ENCODE measurements at places on chromosomes 7 and 10.

DNA sequence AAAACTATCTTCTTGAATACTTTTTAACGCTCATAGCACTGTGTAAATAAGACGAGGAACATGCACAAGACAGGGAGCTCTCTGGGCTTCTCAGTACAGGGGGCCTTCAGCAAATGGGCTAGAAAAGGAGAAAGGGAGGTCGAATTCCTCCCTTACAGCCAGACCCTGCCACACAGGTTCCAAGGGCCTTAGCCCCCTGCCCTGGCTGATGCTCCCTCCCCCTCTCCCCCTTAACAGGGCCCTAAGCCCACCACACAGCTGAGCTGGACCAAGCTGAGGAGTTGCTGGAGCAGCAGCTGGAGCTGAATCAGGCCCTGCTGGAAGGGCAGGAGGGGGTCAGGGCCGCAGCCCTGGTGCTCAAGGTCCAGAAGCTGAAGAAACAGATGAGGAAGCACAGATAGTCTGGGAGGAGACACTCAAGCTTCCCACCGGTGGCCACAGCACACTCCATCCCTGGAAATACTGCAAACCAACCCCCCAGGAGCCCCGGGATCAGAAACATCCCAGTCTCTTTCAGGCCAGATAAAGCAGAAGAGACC lies 153.9 kb downstream of the SNX13 start:
- DNase-seq = no peak

DNA sequence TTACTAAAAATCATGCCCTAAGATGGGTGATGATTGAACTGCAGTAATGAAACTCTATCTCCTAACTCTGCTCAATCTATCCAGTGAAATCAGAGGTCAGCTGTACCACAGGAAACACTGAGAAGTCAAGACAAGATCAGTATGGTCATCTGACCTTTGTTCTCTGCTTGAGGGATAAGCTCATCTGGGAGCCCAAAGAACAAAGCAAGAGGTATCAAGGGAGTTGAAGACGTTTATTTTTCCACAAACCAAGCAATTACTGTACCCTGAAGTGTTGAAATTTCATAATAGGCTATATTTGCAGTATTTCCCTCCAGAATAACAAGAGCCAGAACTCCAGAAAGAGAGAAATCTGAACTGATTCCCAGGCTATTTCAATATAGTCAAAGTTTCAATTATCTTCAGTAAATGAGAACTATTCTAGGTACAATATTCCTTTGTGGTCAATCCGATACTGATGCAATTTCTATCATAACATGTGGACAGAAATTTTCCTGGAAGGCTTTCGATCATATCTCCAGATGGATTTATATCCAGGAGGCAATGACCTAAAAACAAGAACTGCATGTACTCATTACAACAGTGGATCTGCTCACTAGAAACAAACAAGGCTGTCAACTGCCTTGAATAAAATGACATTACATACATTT lies 345.3 kb downstream of the TNS3 start:
- DNase-seq = no peak

DNA sequence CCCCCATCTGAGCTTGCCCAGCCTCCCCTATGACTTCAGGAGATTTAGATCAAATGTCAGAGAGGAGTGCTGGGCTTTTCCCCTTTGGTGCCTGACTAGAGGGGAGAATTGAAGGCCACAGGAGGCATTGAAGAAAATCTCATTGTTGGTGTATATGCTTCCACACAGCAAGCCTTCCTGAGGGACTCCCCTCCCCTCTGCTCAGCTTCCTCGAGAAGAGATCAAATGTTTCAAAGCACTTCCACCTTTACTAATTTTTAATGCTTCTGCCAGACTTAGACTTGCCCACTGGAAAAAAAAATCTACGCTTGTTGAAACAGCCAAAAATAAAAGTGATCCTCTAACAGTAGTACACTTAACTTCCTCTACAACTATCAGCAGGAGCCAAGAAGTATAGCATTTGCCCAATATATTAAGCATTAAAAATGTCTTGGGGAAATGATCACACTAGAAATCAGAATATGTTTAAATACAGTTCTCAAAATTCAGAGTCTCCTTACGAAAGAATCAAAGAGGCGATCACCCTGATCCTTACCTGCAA lies 79.3 kb downstream of the FZD1 start:
- no peak for DNase-seq

- DNase-seq = peak; percentile 26
These were observed 10.8 kb upstream of the INTS1 start for GRCh38 chr7:1514995-1515401.

DNA sequence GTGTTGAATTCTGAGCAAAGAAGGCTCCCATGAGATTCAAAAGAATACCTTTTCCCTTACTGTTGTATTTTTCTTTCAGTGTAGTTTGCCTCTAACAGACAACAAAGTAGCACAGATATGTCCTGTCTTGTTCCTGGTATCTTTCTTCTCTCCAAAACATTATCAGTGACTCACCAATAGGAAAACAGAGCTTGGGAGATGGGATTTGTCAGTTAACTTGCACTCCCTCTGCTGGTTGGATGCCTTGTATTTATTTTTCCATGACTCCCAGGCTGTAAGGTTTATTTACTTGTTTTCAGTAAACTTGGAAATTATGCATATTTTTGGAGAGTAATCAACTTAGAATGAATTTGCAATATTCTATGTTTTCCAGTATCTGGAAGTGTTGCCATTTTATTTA lies 129.7 kb downstream of the SAMD9 start:
- peak; percentile 43 for DNase-seq

DNA sequence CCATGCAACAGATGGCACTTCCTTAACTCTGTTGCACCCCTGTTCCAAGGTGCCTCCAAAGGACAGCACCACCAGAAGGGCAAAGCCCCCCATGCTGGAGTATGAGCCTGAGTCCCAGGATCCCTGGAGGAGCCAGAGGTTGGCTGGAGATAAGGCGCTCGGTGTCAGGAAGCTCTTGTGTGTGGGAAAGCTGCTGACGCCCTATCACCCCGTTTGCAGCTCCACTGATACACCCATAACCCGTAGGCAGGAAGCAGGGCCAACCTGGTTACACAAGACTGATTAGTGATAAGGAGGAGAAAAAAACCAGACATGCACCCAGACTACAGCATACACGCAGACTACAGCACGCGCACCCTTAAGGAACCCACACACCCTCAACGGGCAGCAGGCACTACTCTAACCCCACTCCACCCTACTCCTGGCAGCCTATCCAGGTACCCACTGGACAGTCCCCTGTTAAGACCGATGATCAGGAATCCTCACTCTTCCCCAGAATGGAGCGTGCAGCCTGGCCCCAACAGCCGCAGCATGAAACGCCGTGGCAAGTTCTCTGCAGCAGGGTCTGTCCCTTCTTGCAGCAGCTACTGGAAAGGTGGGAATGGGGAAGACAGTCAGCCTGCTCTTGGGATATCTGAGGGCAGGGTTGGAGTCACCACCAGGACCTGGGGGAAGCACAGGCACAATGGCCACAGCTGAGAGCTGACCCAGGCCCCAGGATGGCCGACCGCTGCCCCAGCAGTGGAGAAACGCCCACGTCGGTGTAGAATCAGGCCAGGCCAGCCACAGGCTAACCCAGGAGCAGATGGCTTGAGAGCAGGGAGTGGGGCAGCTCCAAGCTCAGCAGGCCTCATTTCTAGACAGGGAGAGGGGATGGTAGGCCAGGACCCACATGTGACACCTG lies 38.3 kb upstream of the TUBB8 start:
- no peak for DNase-seq

Data from NCI-H2171 treated with DMSO at 0.1 percent for 48 hours (cell line).